Skeletal muscle cell (primary cell): ENCODE measurements at places on chromosomes 1 and 21.

DNA sequence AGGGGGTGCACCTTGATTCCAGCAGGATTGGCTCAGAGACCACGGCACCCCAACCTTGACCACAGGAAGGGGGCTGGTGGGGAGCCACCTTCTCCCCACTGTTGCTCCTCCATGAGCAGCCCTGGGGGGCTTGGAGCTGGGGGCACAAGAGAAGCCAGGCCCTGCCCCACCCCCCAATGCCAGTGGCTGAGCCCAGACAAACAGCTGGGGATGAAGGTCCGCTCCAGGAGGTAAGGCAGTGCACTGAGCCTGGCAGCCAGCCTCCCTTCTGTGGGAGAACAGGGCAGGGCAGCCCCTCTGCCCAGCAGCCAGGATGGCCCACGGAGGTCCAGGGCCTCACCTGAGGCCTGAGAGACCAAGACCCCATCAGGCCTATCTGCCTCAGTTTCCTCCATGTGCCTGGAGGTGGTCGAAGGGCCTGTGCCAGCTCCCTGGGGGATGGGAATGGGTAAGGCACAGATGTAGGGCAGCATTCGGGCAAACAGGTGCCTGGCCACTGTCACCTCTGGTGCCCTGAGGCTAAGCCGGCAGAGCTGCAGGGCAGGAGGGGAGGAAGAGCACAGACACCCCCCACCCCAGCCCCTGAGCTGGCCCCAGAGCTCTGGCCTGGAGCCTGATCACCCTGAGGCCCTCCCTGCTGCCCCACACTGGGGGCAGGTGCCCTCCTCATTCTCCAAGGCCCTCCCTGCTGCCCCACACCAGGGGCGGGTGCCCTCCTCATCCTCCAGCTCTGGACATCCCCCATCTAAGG lies 7.1 kb downstream of the ITGB2 start:
- DNase-seq = no peak

DNA sequence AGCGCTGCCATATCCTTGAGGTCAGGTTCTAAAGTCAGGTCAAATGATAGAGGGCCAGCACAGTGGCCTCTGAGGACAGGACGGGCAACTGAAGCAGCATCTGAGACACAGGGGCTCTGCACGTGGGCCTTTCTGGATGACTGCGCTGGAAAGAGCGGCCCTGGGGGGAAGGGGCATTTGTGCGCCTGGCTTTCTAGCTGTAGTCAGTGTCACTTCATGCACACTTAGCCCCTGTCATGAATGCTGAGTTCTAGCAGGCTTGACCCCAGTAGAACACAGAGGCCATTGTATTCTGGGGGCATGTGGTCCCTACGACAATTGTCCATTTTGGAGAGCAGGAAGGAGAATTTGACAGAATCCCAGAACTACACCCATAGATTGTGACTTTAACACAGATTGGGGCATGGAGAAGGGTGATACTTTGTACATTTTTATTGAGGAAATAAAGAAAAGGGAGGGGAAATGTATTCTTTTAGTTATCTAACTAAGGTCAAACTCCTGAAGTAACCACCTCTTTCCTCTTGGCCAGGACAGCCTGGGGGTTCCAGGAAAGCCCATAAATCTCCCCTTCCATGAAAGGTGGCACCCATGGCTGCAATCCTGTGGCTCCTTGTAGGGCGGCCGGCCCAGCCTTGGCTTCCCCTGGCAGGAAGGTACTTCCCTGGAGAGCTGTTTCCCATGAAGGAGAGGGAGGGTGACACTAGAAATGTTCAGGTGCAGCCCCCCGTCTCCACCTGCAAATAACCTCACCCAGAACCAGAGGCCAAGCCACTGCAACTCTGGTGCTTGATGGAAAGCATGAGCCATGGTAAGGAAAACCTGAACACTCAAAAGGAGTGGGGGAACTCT lies 34.4 kb downstream of the NTPCR start:
- no peak for DNase-seq

DNA sequence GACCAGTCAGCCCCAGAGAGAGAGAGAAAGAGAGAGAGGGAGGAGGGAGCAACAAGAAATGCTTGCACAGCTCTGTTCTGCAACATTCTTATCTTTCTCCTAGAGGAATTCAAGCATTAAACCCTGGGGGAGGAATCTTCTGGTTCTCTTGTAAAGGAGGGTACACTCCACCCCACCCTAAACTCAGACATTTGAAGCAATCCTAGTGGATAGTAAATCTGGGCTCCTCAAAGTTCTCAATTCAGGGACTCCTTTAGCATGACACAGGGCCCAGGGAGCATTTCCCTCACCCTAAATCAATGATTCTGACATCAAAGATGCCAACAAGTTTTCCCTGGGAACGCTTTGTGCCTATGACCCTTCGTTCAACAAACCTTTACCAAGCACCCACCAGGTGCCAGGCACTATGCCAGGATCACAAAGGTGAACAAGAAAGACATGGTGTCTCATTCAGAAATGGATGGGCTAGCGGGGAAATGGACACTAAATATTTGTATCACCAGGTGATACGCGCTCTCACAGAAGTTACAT lies 11.9 kb upstream of the CAPN2 start:
- no peak for DNase-seq

GRCh38 chr1:60423146-60423780 lies 349.7 kb upstream of the C1orf87 start:
- no peak for DNase-seq

- no peak for DNase-seq
These were observed 44.9 kb downstream of the ACOT7 start for GRCh38 chr1:6348511-6349191.

DNA sequence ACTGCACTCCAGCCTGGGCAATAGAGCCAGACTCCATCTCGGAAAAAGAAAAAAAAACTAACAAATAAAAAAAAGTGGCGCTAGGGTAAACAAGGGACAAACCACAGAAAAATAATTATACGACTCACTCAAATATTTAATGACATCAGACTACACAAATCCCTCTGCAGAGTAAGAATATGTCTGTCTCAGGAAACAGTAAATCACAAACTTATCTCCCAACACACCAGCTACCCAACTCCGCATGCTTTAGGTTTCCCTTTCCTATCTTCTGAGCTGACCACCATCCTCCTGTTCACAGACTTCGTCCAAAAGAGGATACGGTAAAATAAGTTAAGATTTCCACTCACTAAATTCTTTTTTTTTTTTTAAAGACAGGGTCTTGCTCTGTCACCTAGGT lies 16.2 kb downstream of the WDR47 start:
- DNase-seq = no peak

DNA sequence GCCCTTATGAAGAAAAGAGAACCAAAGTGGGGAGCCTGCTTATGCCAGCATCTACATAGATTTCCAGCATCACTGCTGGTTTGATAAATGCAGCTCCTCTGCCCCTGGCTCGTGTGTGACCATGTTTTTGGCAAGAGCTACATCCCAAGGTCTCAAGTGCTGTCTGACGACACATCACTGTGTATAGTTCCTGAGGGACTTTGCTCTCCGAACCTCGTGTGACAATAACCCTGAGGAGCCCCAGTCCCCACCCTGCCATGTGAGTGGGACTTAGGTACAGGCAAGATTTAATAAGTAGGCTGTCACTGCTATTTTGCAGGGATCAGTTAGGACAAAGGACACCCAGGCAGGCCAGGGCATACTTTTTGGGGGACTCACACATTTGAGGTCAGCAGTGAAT lies 28.8 kb upstream of the RERE start:
- DNase-seq = no peak

- DNase-seq = no peak
These were observed 450.3 kb upstream of the ZP4 start for GRCh38 chr1:238340989-238341388.

DNA sequence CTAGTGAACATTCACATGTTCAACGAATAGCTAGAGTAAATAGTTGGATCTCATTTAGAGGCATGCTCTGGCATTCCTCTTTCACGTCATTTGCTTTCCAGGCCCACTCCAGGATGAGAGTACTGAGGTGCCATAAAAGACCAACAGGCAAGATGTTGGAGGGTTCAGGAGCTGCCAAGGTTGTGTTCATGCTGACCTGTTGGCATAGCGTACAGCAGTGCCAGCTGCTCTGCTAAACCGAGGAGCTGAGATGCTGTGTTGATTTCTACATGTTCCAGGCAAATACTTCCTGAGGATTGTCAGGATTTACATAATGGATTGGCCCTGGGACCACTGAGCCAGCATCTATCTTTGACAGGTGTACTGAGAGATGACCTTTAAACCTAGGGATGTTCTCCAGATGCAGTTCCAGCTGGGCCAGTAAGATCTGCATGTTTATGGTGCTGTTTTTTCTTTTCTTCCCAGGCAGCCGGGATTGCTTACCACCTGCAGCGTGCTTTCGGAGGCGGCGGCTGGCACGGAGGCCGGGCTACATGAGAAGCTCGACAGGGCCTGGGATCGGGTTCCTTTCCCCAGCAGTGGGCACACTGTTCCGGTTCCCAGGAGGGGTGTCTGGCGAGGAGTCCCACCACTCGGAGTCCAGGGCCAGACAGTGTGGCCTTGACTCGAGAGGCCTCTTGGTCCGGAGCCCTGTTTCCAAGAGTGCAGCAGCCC lies 66.9 kb downstream of the DISC1 start:
- no peak for DNase-seq

DNA sequence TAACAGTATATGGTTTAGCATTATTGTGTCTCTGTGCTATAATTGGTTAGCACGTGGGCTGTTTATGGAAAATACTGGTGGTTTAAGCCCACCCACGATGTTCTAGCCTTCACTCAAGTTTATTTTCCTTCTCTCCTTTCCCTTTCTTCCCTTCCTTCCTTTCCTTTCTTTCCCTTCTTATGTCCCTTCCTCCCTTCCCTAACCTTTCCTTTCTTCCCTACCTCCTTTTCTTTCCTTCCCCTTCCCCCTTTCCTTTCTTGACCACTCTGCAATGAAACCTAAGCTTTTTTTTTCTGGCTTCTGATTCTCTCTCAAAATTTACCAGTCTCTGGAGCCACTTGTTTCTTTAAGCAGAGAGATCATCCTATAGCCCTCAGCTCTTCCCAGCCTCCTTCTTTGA lies 13.4 kb upstream of the S100A10 start:
- no peak for DNase-seq

- DNase-seq = no peak
These were observed 5.1 kb upstream of the CLEC20A start for GRCh38 chr1:178501705-178502329.

- DNase-seq = no peak
These were observed 40.2 kb downstream of the CASQ2 start for GRCh38 chr1:115728341-115728740.

DNA sequence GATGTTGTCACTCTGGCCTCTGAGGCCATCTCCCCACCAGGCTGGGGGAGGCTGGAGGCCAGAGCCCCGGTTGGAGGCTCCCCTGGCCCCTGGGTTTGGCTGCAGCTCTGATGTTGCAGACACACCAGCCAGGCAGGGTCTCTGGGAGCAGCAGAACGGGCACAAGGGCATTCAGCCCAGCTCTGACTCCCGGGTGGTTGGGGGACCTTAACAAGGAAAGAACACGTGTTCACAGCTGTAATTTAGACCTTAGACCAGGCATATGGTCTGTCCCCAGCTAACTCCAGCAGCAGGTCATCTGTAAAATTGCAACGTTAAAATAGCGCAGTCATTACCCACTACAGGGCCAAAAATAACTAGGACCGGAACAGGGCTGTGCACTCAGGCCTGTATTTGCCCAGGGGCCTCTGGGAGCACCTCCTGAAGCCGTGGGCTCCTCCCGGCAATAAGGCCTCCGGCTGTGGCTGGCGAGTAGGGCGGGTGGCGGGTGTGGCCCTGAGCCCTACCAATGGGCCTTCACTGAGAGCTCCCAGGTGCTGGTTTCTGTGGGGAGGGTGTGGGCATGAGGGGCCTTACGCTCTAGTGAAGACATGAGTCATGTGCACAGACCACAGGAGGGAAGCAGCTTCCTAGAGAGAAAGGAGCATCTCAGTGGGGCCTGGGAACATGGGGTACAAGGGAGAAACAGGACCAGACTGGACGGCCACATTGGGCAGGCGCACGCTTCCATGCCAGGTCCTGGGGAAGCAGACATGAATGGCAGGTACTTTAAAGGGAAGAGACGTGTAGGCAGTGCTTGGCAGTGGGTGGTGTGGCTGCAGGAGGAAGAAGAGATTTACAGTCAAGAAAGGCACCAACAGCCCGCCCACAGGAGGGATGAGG lies 6.1 kb downstream of the LDLRAP1 start:
- no peak for DNase-seq

GRCh38 chr21:36034211-36034913 lies 26.0 kb downstream of the SETD4 start:
- no peak for DNase-seq

DNA sequence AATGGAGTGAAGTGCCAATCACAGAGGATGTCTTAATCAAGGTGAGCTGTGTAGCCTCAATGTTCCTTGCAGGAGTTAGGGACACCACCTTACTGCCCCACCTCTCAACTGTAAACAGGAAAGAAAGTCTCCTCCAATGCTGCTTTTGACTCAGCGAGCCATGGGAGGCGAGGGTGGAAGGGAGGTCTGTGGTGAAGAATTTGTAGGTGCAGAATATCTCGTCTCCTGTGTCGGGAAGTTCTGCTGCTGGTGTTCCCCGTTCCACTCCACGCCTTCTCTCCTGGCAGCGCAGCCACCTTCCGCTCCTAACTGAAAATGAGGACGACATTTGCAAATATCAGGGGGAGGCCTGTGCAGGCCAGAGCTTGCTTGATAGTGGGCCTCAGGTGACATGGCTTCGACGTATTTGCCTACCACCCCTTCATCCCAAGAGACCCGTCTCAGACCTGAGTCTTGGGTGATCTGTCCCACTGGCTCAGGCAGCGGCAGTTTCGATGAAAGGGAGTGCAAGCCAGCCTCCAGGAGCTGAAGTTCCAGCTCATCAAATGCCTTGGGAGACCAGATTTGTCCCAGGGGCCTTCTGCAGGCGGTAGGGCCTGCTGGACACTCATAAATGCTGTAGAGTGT lies 368.3 kb upstream of the C1orf174 start:
- DNase-seq = no peak

DNA sequence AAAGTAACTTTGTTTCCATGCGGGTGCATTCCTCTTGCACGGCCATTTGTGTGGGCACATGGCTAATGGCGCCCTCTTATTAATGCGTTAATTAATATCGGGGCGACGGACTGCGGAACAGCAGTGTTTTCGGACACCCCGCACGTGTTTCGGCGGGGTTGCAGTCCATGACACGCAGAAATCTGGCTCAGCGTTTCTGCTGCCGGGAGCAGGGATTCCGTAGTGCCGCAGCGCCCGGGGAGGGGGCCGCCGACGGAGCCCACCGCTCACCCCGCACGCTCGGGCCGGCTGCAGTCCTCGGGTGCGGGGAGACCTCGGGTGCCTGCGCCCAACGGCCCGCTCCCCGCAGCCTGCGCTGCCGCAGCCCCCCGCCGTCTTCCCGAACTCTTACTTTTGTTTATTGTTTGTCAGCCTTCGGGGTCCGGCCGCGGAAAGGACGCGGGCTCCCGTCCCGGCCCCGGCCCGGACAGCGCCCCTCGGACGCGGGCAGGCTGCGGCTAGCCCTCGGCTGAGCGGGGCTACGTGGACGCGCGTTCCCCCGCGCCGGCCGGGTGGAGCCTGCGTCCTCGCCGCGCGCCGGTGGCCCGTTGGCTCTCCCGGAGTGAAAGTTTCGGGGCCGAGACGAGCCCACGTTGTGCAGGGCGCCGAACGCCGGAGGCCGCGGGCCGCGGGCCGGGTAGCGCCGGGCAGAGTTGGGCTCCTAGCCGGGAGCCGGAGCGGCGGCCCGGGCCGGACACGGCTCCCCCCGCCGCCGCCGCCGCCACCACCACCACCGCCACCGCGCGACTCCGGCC lies 849 bp downstream of the NFIA start:
- DNase-seq = no peak

GRCh38 chr1:53214376-53214940 lies 6.0 kb downstream of the CZIB start:
- DNase-seq = no peak
